ENCODE measurements at places on chromosomes 7 and 10.
A peak's percentile ranks its signal among the peaks of the same experiment; 100 is the strongest.

DNA sequence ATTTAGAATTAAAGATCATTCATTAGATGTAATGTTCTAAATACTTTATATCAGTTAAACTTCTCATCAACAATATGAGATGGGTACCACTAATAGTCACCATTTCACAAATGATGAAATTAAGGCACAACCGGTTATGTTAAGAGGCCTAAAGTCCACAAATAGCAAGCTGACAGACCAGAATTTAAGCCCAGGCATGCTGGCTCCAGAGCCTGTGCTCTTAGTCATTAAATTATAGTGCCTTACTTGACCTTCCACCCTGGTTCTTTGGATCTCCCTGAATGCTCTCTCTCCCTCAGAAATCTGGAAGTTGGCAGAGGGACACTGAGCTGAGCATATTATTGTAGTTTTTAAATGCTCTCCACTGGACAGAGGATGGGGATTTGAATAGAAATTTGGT lies 3.6 kb downstream of the LIPN start:
- no peak for DNase-seq

GRCh38 chr10:63260103-63260859 lies 127.2 kb downstream of the NRBF2 start:
- no peak for DNase-seq

GRCh38 chr10:9645404-9645803 lies 1372.3 kb upstream of the CELF2 start:
- no peak for DNase-seq

GRCh38 chr7:91266067-91266688 lies 1.9 kb downstream of the FZD1 start:
- DNase-seq, result no peak

DNA sequence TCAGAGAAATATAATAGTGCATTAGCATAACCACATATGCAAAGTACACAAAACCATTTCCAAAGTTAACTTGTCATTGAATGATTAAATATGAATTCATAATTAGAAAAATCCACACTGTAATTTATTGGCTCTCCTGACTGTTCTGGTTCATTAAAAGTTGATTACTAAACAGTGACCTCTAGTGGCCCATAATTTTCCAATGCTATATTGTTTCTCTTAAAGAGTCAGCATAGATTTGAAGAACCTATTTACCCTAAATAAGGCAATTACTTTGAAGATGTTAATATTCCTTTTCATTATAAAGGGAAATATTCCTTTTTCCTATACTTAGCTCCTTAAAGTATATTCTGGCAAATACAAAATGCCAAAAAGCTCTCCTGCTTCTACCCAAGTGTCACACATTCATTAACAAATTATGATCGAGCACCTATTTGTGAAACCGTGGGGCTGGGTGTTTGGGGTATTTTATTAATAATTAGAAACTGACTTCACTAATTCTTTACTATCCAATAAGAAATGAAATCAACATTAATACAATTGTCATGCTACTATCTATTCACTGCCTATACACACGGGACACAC lies 86.2 kb downstream of the HIBADH start:
- DNase-seq, result peak; percentile 71

GRCh38 chr7:24604630-24605029 lies 31.4 kb downstream of the PALS2 start:
- no peak for DNase-seq

- DNase-seq, result no peak
Observed at GRCh38 chr10:77912576-77912975, 14.0 kb downstream of the DLG5 start.

DNA sequence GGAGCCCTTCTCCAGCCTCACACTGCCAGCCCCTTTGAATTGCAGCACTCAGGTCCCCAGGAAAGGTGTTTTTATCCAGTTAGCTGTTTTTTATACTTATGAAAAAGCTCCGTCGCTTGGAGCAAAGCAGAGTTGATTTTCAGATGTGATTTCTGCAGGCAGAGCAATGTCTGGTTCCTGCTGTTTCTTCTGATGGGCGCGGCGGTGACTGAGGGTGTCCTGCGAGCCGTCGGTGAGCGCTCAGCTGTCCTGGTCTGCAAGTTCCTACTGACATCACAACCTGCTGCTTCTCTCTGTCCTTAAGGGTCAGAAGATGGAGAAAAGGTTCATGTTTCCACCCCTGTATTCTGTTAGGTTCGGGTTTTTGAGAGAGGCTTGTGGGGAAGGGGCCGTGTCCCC lies 109.6 kb upstream of the FAM20C start:
- no peak for DNase-seq

- peak; percentile 9 for DNase-seq
Observed at GRCh38 chr10:47348661-47349470, 703 bp downstream of the RBP3 start.

GRCh38 chr10:3772361-3773171 lies 12.4 kb downstream of the KLF6 start:
- no peak for DNase-seq

DNA sequence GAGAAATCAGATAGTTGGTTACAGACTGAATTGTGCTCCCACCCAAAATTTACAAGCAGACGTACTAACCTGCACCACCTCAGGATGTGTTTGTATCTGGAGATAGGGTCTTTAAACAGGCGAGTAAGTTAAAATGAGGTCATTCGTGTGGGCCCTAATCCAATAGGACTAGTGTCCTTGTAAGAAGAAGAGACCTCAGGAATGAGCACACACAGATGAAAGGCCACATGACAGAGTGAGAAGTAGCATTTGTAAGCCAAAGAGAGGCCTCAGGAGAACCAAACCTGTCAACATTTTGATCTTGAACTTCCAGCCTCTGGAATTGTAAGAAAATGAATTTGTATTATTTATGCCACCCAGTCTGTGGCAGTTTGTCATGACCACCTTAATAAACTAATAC lies 149.5 kb upstream of the VWC2 start:
- DNase-seq, result no peak

GRCh38 chr7:155973451-155973997 lies 161.3 kb upstream of the SHH start:
- no peak for DNase-seq

GRCh38 chr7:56019501-56019900 lies 31.7 kb downstream of the PSPH start:
- DNase-seq, result no peak

GRCh38 chr10:12638103-12638502 lies 288.8 kb downstream of the CAMK1D start:
- DNase-seq, result peak; percentile 0

- DNase-seq, result no peak
Observed at GRCh38 chr7:6628045-6628444, 9.1 kb upstream of the ZNF316 start.

DNA sequence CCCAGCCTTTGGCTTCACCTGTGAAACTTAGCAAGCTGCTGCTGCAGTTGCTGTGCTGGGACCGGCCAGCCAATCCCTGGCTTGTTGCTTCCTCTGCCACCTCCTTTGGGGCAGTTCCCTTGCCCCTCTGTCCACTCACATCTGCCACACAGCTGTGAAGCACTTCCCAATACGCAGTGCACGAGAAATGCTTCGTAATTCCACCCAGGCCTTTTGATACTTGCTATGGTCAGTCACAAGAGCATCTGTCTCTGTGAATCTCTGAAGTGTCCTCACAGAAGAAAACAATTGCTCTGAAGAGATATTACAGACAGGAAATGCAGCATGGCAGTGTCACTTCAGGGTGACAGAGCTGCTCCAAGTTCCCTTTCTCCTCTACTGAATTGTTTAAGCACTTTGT lies 208.5 kb downstream of the PTEN start:
- DNase-seq, result peak; percentile 64

- DNase-seq, result no peak
Observed at GRCh38 chr7:30817371-30817767, 46.2 kb downstream of the MINDY4 start.

DNA sequence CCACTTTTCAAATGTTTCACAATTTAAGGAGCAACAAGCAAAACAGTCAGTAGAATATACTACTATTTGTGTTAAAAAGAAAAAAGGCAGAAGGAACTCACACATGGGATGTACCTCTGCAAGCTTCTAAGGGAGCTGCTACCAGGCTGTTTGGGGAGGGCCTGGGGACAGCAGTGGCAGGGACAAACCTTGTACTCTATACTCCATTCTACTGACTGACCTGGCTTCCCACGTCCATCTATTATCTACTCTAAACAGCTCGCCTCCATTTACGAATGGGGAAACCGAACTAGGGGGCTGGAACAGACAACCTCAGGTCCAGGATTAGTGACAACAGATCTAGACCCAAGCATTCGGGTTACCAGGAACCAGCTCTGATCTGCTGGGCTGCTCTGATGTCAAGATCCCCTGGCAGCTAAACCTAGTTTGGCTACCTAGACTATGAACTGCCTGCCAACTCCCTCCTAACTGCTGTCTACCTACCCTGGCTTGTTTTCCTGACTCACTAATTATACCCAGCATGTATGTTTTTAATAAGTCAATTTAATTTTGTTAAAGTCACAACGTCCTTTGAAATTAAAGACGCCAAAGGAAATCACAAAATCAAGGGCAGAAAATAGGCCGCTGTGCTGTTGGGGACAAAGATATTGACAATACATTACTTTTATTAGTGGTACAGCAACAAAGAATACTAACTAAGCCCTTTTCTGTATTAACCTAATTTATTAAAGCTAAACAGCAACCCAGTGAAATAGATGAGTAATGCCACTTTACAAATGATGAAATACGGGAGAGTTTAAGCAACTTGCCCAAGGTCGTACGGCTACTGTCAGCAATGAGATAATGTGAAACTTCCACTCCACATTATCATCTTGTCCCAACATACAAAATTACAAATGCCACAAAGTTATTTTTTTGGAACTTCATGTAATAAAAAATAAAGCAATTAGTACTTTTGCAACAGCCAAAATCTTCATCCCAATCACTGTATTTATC lies 5.3 kb downstream of the PSAP start:
- no peak for DNase-seq

GRCh38 chr10:28449926-28450325 lies 83.0 kb upstream of the WAC start:
- no peak for DNase-seq

DNA sequence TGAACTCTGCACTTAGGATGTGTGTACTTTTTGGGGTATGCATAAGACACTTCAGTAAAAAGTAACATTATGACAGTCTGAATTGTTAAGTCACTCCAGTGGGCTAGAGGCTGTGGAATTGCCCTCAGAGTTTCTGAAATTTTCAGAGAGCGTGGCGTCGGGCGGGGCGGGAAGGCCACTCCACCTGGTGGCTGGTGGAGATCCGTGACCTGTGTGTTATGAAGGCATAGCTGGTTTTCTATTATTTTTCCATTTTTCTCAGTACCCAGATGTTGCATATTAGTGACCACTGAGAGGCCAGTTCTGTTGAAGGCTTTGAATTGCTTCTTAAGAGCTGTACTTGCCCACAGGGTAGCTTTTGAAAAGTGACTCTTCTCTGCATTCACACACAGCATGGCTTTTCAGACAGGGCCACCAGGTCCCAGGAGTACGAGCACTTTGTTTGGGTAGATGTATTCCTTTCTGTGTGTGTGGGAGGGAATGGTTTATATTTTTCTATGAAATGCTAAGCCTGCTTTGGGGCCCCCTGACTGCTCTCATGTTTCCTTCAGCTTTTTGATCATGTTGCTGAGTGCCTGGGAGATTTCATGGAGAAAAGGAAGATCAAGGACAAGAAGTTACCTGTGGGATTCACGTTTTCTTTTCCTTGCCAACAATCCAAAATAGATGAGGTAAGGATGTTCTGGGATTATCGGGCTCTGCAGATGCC lies 52.3 kb downstream of the TACR2 start:
- DNase-seq, result no peak

DNA sequence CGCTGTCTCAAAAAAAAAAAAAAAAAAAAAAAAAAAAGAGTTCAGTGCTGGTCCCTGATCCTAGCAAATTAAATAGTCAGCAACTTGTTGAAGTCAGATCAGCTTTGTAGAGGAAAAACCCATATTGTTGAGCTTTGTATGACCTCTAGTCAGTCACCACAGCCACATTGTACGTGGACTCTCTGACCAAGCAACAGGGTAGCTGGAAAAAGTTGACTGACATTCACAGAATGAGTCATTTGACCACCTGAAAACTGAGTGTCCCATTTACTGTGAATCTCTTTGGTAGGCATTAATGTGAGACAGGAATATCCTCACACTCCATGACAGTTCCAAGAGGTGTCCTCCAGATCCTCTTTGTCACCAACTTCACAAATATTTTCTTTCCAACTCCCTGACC lies 371.1 kb downstream of the LRRTM3 start:
- no peak for DNase-seq

DNA sequence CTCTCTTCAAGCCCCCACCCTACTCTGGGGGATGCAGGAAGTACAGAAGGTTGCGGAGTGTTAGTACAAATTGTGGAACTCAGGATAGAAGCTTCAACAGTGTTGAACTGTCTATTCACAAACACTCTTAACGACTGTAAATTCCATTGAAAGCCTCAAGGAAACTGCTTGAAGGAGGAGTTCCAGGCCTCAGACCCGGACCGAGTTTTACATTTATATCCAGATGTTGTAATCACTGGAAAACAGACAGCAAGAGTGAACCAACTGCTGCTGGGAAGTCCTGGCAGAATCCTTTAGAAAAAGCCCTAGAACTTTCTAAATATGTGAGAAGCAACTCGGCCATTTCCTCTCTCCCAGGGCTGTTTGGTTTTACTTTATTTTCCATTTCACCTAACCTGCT lies 84.1 kb upstream of the LRRC18 start:
- no peak for DNase-seq

DNA sequence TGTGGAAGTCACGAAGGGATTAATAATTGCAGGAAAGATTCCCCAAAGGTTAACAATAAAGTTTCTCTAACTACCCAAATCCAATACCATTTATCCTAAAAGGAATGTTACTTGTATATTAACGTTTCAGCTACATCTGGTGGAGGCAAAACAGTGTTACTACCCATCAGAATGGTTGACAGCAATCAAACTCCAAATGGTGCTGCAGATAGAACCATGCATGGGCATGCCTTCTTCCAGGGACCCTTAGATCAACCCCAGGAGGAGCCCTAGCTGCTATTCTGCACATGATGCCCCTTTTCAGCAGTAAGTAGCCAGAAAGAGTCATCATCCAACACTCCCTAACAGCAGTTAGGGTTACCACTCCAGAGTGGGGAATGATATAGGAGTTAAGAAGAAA lies 336.3 kb downstream of the GRID1 start:
- DNase-seq, result no peak

DNA sequence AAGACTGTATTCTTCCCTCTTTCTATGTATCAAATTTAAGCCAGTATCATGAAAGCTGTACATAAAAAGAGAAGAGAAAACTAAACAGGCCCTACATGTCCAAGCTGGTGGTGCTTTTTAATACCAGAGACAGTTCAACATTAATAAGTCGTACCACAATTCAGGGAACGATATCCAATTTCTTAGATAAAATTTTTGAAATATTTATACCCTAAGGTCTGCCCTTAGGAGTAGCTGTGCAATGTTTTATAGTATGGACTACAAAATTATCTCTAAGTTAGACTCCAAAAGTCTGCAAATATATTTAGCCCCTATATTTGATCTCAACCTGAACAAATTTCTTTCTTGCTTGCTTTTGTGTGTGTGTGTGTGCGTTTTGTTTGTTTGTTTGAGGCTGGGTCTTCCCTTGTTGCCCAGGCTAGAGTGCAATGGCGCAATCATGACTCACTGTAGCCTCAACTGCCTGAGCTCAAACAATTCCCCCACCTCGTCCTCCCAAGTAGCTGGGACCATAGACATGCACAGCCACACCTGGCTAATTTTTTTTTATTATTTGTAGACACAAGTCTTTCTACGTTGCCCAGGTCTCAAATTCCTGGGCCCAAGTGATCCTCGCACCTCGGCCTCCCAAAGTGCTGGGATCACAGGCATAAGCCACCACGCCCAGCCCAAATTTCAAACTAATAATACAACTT lies 13.2 kb downstream of the ARHGAP19 start:
- DNase-seq, result peak; percentile 91
